Stimulated activated CD4-positive, alpha-beta T cell treated with anti-CD3 and anti-CD28 coated beads, Interleukin-4, amount 100 ng/mL, for 48 hours (primary cell): ENCODE measurements at places on chromosomes 12 and 14.

GRCh38 chr14:61520576-61520975, 174.7 kb upstream of the HIF1A start:
- DNase-seq, result no peak

- DNase-seq, result no peak
These were observed 130.3 kb downstream of the NCOR2 start for GRCh38 chr12:124437121-124437520.

DNA sequence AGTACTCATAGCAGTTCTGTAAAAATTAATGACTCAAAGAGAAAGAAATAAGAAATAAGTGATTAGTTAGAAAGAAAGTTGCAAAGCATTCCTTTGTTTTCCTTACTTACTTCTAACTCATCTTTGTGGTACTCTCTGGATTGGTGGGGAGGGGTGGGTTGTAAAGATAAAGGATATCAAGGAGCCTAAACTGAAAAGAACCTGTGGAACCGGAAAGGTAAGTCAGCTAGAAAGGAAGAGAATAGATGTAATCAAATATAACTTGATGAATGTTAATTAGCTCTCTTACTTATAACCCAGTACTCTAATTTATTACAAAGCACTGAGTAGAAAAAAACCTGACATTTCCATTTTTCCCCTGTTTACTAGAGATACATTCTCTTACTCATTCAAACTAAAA, 37.5 kb upstream of the KRR1 start:
- no peak for DNase-seq

DNA sequence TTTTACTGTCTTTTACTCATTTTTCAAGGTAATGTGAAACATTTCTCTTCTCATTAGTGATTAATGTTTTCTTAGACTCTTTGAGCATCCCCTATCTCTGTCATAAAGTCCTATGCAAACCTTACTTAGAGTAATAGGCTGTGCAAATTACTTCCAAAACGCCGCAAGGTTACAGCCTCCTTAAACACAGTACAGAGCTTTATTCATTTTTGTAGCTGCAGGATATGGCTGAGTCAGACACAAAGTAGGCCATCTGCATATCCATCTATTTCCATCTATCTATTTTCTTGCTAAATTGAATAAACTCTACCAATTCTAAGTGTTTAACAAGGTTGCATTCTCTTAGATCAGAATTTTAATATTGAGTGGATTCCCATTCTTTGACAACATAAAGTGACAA, 335.6 kb upstream of the SLC16A7 start:
- DNase-seq, result no peak

- no peak for DNase-seq
These were observed 109.0 kb downstream of the APAF1 start for GRCh38 chr12:98754095-98754494.

DNA sequence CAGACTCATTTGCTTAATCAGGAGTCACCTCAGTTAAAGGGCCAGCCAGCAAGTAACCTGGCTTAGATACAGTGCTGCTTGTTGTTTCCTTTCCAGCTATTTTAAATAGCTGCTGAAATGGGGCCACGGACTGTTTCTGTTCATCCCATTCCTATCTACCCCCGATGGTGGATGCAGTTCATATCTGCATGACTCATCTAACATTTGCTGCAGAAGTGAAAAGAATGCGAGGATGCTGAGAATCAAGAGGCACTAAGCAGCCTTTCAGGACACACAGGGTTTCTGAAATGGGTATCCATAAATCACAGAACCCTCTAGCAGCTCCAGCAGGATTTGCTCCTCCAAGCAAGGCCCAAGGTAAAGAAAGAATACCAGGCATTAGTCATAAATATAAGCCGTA, 60.2 kb upstream of the RTRAF start:
- no peak for DNase-seq

DNA sequence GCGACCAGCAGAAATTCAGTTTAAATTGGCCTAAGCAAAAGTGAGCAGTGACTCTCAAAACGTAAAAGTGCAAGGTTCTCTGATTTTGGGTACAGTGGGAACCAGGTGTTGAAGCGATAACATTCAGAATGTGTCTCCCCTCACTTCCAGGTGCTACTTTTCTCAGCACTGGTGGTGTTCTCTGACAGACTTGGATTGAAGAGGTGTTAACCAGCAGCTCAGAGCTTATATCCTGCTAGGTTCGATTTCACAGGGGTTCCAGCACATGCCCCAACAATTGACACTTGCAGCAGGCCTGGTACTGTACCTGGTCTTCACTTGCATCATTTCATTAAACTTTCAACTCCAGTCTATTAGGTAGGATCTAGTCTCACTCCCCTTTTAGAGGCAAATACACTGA, 680.2 kb downstream of the VRK1 start:
- no peak for DNase-seq

GRCh38 chr12:4223273-4223845, 50.2 kb upstream of the CCND2 start:
- DNase-seq, result no peak

- DNase-seq, result no peak
These were observed 36.7 kb downstream of the SPATS2 start for GRCh38 chr12:49403971-49404450.

DNA sequence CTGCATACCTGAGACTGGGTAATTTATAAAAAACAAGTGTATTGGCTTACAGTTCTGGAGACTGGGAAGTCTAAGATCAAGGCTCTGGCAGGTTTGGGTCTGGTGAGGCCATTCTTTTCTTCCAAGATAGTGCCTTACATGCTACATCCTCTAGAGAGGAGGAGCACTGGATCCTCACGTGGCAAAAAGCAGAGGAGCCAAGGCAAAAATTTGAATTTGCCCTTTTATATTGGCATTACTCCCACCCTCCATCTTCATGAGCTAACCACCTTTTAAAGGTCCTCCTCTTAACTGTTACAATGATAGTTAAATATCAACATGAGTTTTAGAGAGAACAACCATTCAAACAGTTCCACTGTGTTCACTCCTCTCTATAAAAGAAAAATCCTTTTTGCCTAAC, 286.3 kb upstream of the SEL1L start:
- no peak for DNase-seq

DNA sequence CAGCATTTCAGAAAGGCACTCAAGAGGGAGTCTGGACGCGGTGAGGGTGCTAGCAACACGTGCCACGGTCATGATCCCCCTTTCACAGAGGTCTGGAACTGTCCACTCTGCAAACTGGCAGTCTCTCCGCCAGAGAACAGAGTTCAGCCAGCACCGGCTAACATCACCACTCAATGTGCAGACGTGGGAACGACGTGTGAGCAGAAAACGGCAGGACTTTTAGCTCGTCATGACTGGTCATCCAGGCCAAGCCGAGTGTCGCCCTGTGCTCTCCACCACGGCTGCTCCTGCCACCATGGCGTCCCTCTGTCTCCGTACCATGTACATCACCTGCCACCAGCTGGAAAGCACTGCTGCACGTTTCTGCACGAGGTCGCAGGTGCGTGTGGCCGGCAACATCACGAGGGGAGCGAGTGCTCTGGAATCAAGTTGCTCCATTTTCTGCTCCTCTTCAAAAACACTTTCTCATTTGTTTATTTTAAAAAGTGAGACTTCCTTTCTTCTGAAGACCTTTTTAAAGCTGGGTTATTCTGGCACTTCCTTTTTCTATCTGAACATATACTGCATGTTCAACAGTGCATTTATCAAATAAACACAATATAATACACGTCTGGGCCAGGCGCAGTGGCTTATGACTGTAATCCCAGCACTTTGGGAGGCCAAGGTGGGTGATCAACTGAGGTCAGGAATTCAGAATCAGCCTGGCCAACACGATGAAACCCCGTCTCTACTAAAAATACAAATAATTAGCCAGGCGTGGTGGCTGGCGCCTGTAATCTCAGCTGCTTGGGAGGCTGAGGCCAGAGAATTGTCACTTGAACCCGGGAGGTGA, 28.0 kb downstream of the SLC15A4 start:
- DNase-seq, result no peak

GRCh38 chr14:103101257-103101962, 6.9 kb downstream of the EXOC3L4 start:
- no peak for DNase-seq

- no peak for DNase-seq
These were observed 659.6 kb downstream of the TMTC2 start for GRCh38 chr12:83346333-83346732.
